ENCODE measurements at places on chromosomes 5 and 9.

GRCh38 chr5:97096846-97097245 lies 45.6 kb downstream of the LIX1 start:
- DNase-seq = no peak

DNA sequence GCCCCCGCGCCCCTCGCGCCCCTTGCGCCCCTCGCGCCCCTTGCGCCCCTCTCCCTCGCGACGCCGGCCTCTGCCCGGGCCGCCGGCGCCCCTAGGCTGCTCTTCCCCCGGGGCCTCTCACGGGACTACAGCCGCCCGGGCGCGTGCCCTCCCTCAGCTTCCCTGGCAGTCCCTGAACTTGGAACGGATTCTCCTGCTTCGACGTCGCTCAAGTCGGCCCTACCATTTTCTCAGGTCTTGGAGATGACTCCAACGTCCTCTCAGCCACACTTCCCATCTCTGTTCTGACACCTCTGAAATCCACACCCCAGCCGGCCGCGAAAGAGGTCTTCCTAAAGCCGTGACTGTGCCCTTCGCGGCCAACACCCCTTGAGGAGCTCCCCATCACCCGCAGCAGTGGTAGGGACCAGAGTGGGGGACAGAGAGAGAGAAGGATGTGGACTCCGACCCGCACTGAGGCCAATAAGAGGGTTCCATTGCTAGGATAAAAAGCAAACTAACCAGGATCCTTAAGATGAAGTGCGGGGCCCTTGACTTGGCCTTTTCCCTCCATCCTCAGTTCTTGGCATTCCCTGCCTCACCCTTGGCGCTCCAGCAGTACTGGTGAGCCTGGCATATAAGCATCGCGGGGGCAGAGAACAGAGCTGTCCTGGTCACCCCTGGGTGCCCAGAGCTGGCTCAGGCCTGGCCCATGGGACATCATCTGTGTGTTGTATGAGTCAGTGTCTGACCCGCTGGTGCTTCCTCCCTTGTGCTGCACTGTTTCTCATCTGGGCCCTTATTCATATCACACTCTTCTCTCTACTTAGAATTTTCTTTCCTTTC lies 38.6 kb upstream of the GARNL3 start:
- no peak for DNase-seq

DNA sequence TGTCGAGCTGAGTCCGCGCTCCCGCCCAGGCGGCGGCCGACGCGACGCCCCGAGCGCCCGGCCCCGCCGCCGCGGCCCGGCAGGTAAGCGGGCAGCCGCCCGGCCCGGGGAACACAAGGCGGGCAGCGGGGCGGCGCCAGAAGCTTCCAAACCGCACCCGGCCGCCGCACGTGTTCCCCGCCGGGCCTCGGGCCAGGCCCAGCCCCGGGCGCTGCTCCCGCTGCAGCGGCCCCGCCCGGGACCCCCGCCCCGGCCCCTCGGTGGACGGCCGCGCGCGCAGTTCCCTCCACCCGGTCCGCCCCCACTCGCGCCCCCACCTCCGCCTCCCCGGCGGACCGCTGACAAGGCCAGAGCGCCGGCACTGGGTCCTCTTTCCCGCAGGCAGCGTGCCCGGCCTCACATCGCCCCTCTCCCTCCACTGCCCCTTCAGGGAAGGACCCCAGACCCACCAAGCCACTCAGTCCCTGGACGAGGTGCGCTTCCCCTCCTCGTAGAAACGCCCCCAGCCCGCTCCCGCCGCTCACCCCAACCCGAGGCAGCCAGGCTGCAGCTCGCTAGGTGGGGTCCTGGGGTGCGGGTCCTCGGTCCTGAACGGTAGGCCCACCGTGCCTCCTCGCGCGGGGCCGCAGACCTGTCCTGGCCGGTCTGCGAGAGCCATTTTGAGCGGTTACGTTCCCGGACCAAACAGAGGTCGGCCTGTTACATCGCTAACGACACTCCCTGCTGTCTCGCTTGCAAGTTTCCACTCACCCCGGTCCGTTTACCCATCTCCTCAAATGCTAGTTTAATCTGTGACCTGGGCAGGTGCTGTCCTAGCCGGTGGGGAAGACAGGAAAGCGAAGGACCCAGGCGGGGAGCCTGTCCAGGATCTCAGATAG lies 475 bp downstream of the WDR5 start:
- DNase-seq = no peak

DNA sequence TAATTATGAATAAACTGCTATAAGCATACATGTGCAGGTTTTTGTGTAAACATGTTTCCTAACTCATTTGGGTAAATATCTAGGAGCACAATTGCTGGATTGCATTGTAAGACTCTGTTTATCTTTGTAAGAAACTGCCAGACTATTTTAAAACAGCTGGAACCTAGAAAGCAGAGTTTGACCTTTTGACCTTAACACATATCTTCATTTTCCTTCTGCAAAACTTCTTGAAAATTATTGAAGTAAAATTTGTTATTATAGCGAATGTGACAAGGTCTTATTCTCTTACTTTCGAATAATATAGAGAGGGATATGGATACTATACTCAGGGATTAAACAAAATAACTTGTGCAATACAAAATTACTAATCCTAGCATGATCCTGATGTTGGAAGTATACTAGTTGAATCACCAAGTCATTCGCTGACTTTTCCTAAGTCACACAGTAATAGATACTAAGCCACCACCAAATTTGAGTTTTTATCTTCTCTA lies 3.2 kb upstream of the ANXA1 start:
- no peak for DNase-seq

DNA sequence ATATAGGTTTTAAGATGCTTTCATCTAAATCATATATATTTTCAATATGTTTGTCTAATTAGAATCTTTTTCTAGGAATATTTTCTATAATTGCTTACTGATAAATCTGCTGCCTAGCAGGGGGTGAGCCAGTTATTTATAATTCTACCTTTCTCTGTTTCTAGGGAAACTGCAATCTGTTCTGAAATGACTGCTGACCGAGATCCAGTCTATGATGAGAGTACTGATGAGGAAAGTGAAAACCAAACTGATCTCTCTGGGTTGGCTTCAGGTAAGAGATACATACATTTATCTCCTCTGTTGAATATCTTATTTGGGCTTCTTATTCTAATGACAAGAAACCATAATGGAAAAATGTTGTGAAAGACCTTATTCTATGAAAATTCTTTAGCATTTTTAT lies 127.3 kb downstream of the XRCC4 start:
- no peak for DNase-seq

DNA sequence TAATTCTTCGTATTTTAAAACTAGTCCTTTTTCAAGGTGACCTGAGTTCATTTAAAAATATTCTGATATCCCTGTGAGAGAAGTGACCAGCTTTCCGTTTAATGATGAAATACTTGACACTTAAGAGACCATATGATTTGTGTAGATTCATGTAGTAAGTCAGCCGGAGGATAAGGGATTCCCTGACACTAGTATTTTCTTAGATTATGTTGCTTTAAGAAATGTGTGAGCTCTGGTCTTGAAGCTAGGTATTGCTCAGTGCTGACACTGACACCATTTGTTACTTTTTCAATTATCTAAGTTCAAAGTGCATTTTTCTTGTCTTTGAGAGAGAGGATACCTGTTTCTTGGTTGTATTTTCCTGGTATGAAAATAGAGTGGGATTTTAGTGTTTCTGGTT lies 4.2 kb downstream of the NIPBL start:
- no peak for DNase-seq

DNA sequence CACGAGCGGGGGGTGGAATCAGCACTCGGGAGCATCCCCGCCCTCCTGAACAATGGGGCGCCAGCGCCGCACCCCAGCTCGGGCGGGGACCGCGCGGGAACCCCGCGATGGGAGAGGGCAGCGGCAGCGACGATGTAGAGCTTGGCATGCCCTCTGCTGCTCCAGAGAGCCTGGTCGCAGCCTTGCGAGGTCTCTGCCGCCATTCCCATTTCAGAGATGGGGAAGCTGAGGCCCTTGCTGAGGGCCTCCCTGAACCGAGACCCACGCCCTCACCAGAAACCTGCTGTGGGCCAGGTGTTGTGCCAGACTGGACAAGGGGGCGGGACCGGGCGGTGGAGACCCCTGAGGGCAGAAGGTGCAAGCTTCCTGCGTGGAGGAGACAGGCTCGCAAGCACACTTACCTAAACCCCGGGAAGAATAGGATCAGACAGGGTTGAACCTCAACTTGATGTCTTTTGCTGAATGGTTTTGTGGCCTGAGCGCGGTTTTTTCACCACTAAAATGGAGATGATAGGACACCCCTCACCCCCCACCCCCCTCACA lies 647 bp upstream of the MEGF9 start:
- no peak for DNase-seq

DNA sequence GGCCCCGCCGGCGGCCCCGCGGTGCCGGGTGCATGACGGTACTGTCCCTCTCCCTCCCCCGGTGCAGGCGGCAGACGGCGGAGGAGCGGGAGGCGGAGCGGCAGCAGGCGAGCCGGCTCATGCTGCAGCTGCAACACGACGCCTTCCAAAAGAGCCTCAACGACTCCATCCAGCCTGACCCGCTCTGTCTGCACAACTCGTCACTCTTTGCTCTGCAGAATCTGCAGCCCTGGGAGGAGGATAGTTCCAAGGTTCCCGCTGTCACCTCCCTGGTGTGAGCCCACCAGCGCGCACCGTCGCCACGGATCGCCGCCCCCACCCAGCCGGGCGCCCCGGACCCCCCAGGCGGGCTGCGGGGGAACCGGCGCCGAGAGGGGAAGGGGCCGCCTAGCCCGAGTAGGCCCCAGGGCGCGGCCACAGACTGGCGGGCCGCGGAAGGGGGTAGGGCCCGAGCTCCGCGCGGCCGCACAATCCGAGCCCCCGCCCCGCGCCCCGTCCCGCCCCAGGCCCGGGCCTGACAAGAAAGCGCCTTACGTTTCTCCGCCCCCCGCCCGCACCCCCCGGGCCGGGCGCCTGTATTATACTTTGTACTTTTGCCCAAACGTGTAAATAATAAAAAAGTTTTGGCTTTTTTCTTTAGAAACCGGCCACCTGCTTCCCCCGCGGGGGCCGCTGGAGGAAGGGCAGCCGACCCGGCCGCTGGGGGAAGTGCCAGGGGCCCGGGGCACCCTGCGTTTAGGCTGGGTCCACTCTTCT lies 2.5 kb downstream of the TLX3 start:
- DNase-seq = no peak

DNA sequence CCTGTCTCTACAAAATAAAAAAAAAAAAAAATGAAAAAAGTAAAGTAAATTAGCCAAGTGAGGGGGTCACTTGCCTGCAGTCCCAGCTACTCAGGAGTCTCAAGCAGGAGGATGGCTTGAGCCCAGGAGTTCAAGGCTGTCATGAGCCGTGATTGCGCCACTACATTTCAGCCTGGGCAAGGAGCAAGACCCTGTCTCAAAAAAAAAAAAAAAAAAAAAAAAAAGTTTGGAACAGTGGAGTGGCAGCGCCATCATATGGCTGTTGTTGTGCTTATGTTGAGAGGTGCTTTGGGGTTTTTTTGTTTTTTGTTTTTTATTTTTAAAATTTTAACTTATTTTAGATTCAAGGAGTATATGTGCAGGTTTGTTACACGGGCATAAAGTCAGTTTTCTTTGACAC lies 3.6 kb downstream of the BRIX1 start:
- no peak for DNase-seq

DNA sequence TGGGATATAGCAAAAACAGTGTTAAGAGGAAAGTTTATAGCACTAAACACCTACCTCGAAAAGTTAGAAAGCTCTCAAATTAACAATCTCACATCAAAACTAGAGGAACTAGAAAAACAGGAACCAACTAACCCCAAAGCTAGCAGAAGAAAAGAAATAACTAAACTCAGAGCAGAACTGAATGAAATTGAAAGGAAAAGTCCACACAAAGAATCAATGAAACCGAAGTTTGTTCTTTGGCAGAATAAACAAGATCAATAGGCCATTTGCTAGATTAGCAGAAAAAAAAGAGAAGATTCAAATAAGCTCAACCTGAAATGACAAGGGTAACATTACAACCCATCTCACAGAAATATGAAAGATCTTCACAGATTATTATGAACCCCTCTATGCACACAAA lies 234.8 kb upstream of the ISL1 start:
- DNase-seq = no peak

DNA sequence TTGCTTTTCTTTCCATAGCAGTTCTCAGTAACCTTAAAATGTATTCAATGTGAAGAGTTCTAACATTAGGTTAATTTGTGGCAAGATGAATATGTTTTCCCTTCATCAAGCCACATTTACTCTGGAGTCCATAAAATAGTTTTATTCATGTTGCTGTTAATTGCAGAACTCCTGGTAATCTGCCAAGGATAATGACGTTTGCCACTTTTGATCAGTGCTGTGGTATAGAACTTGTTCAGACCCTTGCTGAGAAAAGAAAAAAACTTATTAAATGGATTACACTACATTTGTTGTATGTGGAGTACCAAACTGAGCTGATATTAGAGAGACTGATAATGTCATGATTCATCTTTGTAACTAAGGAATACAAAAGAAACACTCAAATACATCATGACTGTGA lies 212.4 kb upstream of the DMAC1 start:
- no peak for DNase-seq

DNA sequence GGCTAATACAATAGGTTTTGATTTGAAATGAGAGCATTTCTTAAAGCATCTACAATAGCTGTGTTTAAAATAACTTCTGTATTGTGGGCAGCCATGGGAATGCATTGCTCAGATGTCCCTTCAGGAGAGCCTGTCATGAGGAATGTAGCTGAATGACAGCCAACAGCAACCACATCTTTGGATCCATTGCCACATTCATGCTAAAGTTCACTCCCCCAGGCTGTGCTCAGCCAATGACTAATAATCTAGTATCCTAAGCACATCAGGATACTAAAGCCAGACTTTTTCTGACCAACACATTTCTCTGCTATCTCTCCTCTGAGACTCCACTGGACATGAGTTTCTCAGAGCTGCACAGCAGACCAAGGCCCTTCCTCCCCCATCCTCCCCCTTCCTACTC lies 45.5 kb downstream of the HTR1A start:
- DNase-seq = no peak

GRCh38 chr9:111662576-111663300 lies 1.3 kb downstream of the GNG10 start:
- no peak for DNase-seq

DNA sequence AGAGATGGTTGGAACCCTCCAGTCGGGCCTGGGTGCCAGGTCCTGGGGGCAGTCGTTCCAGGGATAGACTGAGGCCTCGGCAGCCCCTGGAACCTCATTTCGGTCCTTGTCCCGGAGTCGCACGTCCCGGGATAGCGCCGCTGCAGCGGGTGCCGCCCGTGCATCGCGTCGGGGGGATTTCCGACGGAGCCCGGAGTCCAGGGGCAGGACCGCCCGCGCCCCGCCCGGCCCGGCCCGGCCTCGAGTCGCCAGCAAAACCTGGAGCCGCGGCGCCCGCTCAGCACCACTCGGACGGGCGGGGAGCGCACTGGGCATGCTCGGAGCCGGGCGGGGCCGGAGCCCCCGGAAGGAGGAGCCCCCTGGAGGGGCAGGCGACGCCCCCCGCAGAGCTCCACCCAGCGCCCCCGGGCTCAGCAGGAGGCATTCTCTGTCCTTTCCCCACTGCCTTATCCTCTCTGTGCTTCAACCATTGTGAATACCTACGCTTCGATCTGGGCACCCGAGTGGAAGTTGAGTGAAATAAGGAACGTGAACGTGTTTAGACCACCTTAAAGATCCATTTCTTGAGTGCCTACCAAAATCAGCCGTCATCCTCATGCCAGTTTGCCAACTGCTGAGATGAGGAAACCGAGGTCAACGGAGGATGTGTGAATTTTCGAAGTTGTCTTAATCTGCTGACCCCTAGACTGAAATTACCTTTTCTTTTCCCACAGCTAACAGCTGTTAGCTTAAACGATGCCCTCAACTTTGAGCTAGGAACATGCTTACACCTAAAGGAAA lies 1.7 kb upstream of the PTPN3 start:
- DNase-seq = no peak

All from stimulated activated CD4-positive, alpha-beta T cell treated with anti-CD3 and anti-CD28 coated beads, Interleukin-12 subunit alpha, Interleukin-12 subunit beta, amount 100 ng/mL, for 48 hours (primary cell).